ENCODE measurements at places on chromosomes 4 and X.

GRCh38 chr4:103024996-103025395, 5.5 kb upstream of the SLC9B1 start:
- no peak for DNase-seq

GRCh38 chrX:111823128-111823527, 52.9 kb upstream of the TRPC5OS start:
- DNase-seq: no peak

- no peak for DNase-seq
Observed at GRCh38 chr4:72767618-72768302, 198.7 kb upstream of the ADAMTS3 start.

DNA sequence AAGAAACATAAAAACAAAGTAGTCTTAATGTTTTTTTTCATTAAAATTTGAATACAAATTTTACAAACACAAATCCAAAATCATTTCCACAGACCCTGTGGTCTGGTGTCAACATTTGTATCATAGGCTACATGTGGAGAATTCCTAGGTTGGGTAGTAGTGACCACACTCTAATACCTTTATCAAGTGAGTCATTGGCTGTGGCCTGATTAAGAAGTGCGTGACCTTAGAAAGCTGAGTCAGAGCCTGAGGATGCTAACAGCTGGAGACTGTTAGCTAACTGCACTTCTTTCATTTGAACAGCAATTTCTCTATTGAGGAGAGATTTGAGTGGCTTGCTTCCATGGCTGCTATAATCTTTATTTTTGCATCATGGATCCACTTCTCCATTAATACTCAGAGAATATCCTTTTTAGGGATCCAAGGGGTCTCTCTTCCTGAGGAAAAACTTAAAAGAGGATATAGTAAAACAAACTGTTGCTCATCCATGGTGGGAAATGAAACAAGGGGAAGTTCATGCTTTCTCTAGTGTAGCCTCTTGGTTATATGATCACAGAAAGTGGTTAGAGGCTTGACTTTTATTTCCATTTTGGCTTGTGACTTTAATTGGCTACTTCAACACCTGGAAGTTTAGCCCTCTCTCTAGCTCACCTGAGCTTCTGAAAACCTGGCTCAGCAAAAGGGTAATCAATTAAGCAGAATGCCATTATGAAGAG, 335.8 kb downstream of the PABPC4L start:
- no peak for DNase-seq

DNA sequence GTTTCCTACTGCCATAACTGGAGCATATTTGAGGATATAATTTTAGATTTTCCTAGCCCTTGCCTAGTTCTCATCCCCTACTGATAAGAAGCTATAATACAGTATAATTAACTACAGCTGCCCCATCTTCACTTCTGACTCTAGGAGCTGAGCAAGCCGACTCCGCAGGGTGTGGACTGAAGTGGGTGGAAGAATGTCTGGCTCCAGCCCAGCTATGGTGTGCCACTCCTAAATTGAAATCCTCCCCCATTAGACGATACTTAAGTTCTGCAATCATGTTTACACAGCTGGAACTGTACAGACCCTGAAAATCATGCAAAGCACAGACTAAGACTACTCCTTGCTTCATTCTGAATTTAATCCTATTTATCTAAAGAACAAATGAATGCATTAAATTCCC, 93.1 kb downstream of the PCDH19 start:
- DNase-seq: no peak
